Stimulated activated CD4-positive, alpha-beta T cell treated with anti-CD3 and anti-CD28 coated beads, Interleukin-1b, Interleukin-23, amount 100 ng/mL, for 48 hours (primary cell): ENCODE measurements at places on chromosomes 11 and 22.
A peak's percentile ranks its signal among the peaks of the same experiment; 100 is the strongest.

- no peak for DNase-seq
These were observed 12.9 kb upstream of the HBE1 start for GRCh38 chr11:5282628-5283027.

- DNase-seq: no peak
These were observed 16.4 kb downstream of the KIAA0930 start for GRCh38 chr22:45224331-45224730.

GRCh38 chr11:133204158-133204557 is 328.1 kb downstream of the OPCML start:
- DNase-seq: no peak

- DNase-seq: no peak
These were observed 3.1 kb downstream of the OR8B8 start for GRCh38 chr11:124442442-124442841.

GRCh38 chr22:26124991-26125725 is 44.1 kb upstream of the SEZ6L start:
- DNase-seq: no peak

DNA sequence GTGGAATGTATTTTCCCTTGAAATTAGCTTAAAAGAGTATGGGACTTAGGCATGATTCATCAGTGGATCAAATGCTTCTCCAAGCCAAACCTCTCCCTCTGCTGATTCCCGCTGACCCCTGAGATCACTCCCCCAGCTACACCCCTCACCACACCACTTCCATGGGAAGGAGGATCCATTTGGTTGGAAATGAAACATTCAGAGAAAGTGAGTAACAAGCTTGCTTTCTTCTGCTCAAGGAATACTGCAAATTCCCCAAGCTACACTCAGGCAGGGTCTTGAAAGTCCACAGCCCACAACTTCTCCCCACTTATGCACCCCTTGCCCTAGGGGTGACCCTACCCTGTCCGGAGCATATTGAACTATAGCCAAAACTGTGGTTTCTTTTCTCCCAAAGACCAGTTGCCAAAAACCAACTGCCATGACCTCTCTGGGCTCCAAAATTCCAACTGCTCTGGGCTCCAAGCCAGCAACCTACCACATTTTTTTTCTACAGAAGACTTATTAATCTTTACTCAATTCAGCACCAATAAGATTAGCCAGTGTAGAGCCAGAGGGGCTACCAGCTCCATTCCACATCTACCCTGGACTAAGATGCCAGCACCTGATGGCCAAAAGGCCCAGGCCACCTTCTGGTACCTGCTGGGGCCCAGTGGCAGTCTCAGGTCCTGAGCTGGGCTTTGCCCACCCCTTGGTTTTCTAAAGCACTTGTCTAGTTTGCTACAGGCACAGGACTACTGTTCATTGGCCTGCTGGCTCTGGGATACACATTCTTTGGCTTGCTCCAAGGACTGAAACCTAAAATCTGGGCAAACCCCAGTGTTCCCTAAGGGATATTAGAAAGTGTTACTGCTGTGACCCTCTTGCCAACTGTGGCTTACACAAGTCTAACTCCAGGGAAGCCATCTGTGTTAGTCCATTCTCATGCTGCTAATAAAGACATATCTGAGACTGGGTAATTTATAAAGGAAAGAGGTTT is 101.1 kb downstream of the MICAL3 start:
- DNase-seq: no peak

DNA sequence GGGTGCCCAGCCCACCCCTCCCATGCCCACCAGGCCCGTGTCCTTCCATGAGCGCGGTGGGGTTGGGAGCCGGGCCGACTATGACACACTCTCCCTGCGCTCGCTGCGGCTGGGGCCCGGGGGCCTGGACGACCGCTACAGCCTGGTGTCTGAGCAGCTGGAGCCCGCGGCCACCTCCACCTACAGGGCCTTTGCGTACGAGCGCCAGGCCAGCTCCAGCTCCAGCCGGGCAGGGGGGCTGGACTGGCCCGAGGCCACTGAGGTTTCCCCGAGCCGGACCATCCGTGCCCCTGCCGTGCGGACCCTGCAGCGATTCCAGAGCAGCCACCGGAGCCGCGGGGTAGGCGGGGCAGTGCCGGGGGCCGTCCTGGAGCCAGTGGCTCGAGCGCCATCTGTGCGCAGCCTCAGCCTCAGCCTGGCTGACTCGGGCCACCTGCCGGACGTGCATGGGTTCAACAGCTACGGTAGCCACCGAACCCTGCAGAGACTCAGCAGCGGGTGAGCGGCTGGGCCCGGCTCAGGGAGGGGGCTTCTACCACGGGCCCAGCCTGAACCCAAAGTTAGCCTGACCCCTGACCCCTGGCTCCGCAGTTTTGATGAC is 3.0 kb downstream of the PKP3 start:
- DNase-seq: no peak

- no peak for DNase-seq
These were observed 48.9 kb downstream of the PHF21A start for GRCh38 chr11:46072172-46072964.

- DNase-seq: no peak
These were observed 5.6 kb downstream of the PNPLA5 start for GRCh38 chr22:43886231-43886630.

DNA sequence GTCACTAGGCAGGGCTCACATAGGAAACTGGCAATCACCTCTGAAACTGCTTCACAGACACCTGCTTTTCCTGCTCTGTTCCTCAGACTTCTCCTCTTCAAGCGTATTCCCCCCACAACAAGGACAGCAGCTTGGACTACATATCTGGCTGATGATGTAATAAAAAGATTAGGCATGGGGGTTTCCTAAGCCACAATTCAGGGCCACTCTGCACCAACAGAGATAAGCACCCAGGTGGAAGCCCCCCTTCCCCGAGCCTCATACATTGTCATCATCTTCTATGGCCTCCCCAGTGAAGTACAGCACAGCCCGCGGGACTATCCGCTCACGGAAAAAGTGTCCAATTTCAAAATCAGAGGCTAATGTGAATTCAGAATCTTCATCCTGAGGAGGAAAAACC is 25.0 kb upstream of the PHLDA2 start:
- DNase-seq: no peak

- no peak for DNase-seq
These were observed 3.9 kb downstream of the TMEM134 start for GRCh38 chr11:67465189-67465510.

GRCh38 chr11:10044618-10045017 is 249.4 kb downstream of the SBF2 start:
- no peak for DNase-seq

- DNase-seq: no peak
These were observed 1399.9 kb downstream of the BRD1 start for GRCh38 chr22:48427731-48428211.

DNA sequence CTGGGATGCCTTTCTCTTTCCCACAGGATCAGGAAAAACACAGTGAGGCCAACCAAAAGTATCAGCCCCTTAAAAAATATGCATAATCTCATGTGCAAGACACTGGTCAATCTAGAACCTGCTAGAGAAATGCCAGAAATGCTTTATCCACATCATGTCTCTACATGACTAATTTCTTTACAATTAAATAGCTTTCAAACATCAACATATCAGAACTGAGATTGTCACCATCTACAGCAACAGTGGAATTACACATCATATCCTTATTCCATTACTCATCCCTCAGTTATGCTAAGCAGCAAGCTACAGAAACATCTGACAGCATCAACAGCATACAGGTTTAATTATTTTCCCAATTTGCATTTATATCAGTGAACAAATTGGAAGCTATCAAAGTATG is 78.8 kb downstream of the DDIAS start:
- DNase-seq: no peak

DNA sequence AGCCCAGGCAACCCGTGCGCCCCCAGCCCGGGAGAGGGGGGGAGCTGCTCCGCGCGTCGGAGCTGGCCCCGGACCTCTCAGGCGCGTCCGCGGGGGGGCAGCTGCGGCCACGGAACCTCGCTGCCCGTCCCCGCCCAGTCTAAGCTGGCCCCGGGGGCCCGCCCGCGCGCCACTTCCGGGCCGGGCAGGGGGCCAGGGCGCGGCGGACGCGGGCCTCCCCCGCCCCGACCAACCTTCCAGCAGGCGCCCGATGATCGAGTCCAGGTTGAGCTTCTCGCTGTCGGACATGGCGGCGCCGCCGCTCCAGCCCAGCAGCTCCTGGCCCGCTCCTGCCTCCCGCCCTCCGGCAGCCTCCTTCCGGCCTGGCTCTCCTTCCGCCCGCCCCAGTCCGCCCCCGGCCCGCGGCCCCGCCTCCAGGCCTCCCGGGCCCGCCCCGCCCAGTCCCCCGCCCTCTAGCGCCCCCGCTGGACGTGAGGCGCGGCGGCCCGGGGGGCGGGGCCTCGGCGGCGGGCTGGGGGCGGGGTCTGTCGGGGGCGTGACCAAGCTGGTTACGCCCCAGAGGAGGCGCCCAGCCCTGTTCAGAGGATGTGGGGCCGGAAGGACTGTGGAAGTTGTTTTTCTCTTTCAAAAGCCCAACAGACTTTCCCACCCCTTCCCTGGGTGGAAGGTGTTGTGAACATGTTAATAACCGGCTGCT is at the start of gene PPP1CA:
Gene PPP1CA (minus strand): TSS at position 364 of the 697 bp plus-strand sequence. CDS start 76 bp downstream, at position 288.
- DNase-seq: peak; percentile 89

DNA sequence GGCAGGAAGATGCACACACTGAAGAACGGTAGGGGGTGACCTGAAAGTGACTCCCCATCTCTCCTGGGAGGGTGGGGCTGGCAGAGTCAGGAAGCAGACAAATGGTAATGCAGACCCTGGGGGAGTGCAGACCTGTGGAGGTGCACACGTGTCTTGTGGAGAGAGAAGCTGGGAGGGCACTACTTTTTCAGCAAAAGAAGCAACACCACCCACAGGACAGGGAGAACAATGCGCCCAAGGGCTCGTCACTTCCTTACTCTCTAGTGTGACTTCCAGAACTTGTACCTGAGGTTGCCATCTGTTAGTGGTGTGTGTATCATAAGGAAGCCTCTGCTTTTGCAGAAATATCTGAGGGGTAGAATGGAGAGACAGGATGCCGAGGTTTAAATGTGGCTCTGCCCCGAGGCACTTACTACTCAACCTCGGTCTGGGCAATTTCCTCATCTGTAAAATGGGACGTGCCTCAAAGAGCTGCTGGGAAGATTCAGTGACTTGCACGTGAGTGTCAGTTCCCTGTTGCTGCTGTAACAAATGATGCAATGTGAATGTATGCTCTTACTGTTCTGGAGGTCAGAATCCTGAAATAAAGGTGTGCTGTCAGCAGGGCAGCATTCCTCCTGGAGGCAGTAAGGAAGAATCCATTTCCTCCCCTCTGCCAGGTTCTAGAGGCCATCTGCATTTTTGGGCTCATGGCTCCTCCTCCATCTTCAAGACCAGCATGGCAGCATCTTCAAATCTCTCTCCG is 323.4 kb downstream of the SHANK2 start:
- no peak for DNase-seq

- no peak for DNase-seq
These were observed 20.7 kb upstream of the NAV2 start for GRCh38 chr11:19691815-19692500.

DNA sequence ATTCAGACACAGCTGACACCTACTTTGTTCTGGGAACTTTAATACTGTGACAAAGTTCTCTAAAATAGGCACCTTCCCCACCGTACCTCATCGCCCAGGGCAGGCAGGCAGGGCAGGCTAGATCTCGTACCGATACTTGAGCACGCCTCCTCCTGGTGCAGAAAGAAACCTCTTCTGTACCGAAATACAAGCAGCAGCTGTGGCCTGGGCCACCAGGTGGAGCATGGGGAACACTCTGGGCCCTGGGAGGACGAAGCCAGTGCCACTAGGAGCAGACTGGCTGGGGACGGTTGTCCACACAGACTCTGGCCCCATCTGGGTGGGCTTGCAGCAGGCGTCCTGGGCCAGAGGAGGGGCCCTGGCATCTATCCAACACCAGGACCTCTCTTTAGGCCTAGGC is 12.8 kb downstream of the PMM1 start:
- peak; percentile 34 for DNase-seq

- DNase-seq: no peak
These were observed 16.1 kb downstream of the MGAT3 start for GRCh38 chr22:39472570-39473556.

DNA sequence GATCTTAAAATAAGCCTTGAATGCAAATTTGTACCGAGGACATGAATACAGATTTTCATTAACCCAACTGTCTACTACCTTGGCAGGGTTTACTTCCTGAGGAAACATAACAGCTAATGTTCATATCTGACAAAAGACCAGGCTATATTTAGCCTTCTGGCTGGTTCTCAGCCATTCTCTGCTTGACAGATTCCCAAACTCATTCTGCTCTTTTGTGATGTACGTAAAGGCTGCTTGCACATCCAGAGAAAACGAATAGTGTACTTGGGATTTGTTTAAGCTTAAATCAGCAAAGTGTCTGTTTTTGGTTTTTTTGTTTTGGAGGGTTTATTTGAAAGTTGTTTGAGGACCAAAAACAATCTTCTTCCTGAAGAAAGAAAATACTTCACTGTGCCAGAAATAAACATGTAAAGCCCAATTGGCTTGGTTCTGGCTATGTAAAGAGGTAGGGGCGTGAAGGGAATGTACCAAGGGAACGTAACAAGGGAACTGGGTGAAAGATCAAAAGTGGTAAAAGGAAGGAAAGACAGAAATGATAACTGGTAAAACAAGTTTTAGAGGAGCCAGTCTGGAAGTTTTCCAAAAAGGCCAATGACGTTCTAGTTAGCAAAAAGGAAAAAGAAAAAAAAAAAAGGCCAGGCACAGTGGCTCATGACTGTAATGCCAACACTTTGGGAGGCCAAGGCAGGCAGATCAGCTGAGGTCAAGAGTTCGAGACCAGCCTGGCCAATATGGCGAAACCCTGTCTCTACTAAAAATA is 21.4 kb upstream of the CRTAM start:
- DNase-seq: no peak

DNA sequence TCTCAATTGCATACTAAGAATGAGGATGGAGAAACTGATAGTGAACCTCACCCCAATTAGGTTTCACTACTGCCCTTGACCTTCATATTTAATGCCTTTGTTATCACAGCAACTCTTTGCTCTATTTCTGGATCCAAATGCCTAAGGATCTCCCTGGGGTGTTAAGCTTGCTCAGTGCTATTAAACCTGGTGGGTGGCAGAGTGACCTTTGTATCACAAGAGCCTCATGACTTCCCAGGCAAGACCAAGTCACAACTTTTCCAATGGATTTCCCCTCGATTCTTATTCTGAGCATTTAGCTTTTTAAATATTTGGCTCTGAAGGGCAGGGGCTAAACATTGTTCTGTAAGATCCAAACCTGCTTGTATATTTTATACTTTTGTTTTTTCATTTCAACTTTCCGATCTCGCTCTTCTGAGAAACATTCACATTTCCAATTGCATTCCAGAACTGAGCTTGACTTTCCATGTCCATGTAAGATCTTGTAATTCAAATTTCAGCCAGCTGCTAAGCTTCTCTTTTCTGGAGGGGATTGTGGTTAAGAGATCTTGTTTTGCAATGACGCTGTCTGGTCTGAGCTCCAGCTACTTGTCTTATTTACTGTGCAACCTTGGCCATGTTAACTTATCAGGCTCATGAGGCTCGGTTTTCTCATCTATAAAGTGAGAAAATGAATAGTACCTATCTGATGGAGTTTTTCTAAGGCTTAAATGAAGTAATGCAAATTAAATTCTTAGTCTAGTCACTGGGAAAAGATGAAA is 6.4 kb upstream of the EHF start:
- no peak for DNase-seq

DNA sequence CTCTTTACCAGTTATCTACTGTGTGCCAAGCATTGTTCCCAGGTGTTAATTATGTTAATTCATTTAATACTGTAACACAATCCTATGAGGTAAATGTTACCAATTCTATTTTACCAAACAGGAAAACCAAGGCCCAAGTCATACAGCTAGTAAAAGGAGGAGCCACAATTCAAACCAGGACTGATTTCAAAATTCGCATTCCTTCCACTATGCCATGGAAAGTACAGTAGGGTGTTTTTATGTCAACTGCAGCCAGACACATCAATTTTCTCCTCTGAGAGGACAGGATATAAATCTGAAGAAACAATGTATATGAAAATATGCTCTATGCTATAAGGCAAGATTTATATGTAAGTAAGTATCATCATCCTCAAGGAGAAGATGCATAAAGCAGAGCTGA is 104.3 kb downstream of the RPL27A start:
- DNase-seq: no peak
